ENCODE measurements at places on chromosomes 3 and 15.

DNA sequence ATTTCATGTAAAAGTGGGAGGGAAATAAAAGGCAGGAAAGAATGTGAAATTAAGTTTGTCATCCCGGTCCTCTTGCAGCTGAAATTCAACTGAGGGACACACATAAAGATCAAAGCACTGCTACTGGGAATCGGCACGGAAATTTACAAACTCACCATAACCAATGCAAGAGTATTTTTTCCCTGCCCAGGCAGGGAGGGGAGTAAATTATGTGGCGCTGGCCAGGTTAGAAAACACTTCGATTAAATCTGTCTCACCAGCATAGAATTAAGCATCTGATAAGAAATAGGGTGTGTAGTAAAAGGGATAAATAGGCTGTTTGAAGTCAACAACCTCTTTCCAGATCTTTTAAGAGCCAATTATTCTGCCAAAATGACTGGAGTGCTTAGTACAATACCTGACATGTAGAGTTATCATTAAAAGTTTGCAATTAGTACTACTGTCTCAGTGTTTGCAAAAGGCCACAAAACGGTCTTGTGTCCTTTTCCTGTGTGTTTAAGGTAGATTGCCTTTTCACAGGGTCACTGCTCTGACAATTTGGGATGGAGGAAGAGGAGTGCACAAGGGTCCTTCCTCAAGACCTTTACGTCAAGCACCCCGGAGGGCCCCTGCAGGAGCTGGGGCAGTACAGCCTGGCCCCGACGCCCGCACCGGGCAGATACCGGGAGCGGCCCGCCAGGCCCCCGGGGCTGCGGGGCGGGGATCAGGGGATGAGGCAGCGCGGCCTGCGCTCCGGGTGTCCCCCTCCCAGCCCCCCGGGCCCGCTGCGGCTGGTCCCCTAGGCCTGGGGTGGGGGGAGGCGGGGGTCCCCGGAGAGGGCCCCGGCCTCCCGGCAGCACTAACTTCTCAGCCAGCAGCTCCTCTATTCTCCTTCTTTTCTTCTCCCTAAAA, 651 bp downstream of the UBA3 start:
- DNase-seq = no peak

DNA sequence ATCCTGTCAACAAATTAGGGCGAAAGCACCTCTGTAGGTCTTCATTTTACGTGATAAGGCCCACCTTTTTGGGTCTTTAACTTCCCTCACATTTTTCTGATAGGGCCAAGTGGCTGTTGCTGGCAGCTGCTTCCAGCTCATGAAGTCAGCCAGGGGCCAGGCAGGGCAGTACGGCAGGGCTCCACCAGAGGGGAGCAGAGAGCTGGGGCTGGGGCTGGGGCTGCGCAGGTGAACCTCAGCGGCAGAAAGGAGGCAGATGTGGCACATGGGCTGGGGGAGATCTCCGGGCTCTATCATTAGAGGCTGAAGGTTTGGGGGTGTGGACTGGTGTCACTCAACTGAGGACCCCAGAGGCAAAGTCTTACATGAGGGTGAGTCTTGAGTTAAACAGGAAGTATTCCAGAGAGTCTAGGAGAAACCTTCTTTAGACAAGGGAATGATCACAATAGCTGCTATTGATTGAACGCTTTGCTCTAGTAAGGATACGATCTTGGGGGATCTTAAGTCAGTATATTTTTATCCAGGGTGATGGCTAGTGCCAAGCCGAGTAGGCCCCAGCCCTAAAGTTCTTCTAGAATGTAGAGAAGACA, 62.8 kb upstream of the MEX3B start:
- DNase-seq = peak; percentile 79

DNA sequence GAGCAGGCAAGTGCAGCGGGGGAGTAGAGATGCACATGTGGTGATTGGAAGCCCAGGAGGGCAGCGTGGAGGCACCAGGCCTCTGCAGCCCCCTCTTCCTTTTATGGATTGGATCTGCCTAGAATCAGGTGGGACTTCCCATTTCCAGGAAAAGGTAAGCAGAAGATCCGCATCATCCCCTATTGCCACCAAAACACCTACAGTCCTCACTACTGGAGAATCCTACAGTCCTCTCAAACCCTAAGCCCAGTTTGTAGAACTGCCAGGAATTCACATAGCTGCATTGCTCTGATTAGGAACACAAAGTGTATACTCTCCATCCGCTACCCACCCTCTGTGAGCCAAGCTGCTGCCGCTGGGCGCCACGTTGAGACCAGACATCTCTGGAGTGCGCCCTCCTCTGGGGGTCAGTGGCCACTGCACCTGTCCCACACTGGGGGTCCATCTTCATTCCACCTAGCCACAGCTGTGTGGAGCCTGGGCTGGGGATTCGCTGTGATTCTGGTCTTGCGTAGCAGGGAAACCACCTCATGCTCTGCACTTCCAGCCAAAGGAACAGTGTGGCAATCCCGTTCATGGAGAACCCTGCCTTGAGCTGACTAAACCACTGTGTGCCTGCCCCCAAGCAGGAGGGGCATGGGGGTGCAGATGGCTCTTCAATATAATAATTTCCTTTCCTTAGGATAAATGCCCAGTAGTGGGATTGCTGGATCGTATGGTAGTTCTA, 88.9 kb upstream of the PTX3 start:
- DNase-seq = peak; percentile 46

DNA sequence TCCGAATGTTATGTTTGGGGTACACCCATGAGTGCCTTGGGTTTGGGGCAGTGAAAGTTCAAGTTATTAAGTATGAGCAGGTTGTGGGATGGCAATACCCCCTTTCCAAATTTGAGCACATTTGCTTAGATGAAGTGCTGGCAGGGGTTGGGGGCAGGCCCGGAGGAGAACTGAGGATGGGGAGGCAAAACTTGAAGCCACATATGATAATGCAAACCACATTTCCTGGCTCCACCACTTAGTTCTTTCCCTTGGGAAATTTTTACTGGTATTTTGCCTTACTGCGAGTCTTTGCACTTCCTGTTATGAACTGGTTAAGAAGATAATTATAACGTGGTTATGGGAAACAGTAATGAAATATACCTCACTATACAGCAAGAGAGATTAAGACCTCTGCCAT, 336.0 kb upstream of the ONECUT1 start:
- DNase-seq = no peak

DNA sequence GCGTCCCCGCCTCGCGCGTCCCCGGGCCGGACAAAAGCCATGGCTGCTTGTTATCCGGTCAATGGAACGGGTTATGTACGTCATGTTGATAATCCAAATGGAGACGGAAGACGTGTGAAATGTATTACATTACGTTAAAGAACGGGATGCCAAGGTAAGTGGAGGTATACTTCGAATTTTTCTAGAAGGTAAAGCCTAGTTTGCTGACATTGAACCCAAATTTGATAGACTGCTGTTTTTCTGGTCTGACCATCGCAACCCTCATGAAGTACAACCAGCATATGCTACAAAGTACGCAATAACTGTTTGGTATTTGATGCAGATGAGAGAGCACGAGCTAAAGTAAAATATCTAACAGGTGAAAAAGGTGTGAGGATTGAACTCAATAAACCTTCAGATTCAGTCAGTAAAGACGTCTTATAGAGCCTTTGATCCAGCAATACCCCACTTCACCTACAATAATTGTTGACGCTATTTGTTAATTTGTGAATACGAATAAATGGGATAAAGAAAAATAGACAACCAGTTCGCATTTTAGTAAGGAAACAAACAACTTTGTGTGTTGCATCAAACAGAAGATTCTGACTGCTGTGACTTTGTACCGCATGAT, 19.8 kb downstream of the WDR73 start:
- DNase-seq = no peak

GRCh38 chr3:71055257-71056001, 528.1 kb downstream of the FOXP1 start:
- DNase-seq = no peak

DNA sequence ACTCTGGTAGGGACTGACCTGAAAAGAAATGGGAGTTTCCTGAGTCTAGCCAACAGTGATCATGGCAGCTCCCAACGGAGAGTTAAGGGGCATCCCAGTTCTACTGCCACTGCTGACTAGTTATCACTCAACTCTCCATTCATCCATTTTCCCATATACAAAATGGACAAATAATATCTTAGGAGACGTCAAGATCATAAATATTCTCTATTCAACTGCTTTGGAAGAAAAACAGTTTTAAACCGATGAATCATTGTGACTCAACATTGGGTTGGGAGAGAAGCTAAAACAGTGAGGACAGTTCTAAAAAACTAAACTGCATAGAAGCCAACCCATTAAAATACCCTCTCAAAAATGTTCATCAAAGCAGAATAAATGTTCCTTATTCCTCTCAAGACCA, 57.6 kb upstream of the CHRM5 start:
- no peak for DNase-seq

DNA sequence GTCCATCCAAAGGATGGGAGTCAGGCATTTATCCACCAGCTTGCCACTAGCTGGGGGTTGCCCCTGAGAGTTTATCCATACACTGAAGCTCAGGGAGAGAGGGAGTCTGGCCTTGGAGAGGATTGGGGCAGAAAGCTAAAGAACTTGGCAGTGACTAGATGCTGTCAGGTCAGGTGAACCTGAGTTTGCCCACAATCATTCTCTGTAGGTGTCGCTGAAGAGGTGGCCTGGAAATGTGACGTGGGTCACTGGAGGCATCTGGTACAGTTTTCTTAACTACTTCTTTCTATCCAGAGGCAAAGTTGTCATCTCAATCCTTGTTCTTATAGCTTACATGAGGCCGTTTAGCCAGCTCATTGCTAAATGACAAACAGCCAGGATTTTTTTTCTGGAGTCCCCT, 298.0 kb upstream of the CTNNB1 start:
- no peak for DNase-seq

GRCh38 chr3:133572158-133573053, 1.1 kb upstream of the CDV3 start:
- DNase-seq = no peak

GRCh38 chr3:17054982-17055343, 170.2 kb downstream of the PLCL2 start:
- DNase-seq = no peak

Measured in testis (tissue), 5 donors.